ENCODE measurements at places on chromosomes 16 and 17.

DNA sequence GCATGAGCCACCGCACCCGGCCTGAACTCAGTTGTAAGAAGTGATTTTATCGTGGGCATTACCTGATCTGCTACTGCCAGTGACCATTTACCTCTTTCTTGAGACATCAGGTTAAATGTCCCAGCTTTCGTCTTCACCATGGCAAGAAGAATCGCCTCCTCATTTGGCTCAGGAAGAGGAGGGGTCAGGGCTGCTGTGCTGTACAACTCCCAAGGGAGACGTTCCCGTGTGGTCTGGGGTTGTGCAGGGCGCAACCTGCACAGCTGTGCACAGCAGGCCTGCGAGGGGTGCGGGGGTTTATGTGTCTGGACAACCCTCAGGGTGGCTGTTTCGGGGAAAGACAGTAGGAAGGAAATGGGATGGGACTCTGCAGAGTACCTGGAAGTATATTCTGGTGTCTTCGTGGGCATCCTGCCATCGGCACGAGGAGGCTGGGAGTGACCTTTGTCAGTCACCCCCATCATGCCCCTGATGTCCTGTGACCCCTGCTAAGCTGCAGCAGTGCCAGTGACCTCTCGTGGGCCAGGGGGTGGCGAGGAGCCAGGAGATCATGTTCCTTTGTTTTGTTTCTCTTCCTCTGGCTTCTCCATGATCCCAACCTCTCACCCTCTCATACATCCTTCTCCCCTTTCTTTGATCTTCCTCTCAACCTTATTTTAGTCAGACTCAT lies 27.3 kb downstream of the CIBAR2 start:
- DNase-seq, result no peak

DNA sequence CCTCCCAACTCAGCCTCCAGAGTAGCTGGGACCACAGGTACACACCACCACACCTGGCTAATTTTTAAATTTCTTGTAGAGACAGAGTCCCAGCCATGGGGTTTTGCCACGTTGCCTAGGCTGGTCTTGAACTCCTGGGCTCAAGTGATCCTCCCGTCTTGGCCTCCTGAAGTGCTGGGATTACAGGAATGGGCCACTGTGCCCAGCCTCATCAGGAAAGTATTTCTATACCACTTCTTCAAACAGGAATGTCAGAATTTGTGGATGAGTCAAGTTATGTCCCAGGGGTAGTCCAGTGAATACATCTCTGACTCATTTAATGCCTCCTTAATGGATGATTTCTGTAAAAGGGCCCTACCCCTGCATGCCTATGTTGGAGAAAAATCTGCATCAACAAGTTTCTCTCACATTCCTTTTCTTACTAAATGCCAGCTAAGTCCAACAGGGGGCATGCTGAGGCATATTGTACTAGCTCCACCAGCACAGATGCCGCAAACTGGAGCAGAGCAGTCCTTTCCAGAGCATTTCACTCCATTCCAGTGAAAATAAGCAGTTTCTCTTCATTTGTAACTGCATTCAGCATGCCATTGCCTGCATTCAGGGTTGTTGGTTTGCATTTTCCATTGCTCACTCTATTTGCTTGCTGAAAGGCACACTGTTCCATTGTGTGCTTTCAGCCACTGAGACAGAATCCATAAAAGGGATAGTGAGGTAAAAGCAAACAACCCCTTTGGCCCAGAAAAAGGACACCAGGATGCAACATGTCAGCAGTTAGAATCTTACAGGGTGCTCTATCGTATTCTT lies 5.3 kb upstream of the CAVIN1 start:
- DNase-seq, result peak; percentile 83

- no peak for DNase-seq
Measured at GRCh38 chr16:46882940-46883307, 1.2 kb upstream of the GPT2 start.

DNA sequence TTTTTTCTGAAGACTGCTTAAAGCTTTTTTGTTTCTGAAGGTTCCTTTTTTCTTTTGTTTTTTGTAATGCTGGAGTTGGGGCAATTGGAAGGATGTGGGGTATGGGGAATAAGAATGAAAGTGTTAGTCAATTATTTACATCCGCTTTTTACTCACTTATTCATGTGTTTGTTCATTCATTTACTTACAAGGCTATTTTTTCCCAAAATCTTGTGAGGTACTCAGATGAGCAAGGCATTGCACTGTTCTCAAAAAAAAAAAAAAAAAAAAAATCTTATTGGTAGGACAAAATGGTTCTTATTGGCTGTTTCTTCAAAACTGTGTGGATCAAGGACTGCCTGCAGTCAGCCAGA lies 55.7 kb downstream of the PLD6 start:
- DNase-seq, result no peak

GRCh38 chr17:78589885-78590284 lies 12.7 kb upstream of the DNAH17 start:
- DNase-seq, result no peak

- DNase-seq, result peak; percentile 61
Measured at GRCh38 chr17:48127371-48128051, 19.9 kb downstream of the SNX11 start.

- DNase-seq, result no peak
Measured at GRCh38 chr17:45146890-45147580, 1.2 kb upstream of the HEXIM1 start.

- no peak for DNase-seq
Measured at GRCh38 chr16:83732536-83732935, 75.2 kb upstream of the HSBP1 start.

DNA sequence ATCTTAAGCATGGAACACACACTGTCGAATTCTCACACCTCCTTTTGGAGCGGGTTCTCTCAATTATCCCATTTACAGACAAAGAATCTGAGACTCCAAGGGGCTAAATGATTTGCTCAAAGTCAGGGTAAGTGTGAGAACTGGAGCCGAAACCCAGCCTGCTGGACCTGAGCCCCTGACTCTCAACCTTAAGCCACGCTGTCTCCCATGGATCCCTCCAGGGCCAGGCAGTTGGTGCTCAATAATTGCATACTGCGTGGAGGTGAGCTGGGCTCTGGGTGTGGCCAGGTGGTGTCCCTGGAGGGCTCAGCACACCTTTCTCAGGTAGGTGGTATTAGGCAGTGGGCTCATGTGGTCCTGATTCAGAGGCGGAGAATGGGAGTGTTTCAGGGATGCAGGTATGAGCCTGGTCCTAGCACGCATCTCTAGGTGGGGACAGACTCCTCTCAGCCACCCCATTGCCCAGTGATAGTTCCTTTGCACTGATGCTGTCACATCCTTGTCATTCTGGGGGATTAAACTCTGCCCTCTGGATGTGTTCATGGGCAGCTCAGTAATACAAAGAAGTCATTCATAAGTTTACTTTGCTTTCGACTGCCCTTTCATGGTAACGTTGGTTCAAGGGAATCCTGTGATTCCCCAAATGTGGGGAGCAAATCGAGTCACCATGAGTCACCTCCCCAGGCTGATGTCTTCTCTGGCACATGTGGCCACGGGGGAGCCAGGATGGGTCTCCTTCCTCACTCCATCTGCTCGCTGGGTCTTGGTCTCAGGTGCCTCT lies 399.5 kb upstream of the TNRC6C start:
- no peak for DNase-seq

GRCh38 chr17:8124350-8125153 lies 646 bp upstream of the HES7 start:
- no peak for DNase-seq

- no peak for DNase-seq
Measured at GRCh38 chr16:19417640-19418039, at the start of gene TMC5. Gene TMC5 (plus strand): TSS chr16:19417883. CDS start chr16:19440039, 22,156 bp downstream.

DNA sequence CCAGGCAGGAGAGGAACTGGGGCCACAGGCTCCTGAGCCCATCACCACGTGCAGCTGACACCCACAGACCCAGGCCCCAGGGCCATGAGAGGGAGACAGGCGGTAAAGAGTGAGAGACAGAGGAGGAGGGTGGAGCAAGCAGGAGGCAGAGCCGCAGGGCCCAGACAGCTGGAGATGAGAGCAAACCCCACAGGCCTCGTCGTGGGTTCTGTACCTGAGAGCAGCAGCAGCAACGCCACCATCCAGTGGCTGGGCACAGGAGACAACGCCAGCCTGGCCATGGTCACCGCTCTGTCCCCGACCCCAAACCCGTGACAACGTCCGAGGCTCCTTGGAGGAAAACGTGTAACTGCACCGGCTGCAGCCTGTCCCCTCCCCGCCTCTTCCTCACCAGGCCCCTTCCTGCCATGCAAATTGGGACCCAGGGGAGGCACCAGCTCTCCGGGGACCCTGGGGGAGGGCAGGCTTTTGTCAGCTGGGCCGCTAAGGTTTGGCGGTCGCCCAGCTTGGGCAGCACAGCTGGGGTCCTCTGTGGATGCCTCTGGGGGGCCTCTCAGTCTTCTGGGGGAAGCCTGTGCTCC lies at the start of gene CD79B:
Gene CD79B (minus strand): TSS at position 351 of the 581 bp plus-strand sequence. CDS start 70 bp downstream, at position 281.
- no peak for DNase-seq

DNA sequence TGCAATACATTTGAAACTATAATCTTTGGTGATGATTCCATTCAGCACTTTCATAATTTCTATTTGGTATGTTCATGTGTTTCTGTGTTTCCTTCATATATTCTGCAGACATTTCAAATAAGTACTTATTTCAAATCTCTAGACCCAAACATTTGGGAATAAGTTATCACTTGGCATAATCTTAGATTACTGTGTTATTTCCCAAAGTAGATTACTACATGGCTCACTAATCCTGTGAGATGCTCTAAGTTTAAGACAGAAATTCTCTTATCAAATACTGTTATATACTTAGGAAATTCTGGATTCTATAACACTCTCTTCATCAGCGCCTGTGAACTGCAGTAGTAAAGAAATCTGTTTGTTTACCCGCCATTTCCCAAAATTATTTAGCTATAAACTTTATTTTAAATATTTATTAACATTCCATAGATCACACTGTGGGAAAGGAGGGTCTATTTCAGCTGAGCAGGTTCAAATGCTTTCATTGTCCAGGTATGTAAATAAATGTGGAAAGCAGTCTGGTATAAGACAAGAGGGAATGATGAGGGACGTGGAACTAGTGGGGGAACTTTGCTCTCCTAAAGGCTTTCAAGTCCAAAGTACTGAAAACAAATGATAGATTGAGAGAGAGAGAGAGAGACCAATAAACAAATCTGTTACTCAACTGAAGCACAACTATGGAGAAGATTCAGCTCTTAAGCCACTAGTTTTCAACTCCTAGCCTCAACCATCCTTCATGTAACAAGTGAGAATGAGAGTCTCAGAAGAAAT lies 61.8 kb upstream of the TOM1L1 start:
- no peak for DNase-seq

DNA sequence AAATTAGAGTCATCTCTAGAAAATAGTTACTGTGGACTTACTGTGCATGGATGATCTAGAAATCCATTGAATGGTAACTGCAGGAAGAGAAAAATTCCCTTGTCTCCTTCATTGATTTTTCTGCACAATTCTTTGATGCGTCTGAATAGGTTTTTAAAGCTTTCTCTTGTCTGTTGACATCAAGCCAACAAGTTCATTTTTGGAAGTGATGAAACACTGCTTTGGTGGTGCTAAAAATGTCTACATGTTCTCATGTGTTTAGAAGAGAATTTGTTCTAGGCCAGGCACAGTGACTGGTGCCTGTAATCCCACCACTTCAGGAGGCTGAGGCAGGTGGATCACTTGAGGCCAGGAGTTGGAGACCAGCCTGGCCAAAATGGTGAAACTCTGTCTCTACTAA lies 57.1 kb upstream of the AXIN2 start:
- DNase-seq, result no peak

- DNase-seq, result peak; percentile 19
Measured at GRCh38 chr17:73203135-73203787, 10.4 kb downstream of the COG1 start.

- DNase-seq, result no peak
Measured at GRCh38 chr17:71176331-71176730, 944.5 kb upstream of the SOX9 start.

- no peak for DNase-seq
Measured at GRCh38 chr17:37693328-37693727, 50.1 kb upstream of the DDX52 start.

DNA sequence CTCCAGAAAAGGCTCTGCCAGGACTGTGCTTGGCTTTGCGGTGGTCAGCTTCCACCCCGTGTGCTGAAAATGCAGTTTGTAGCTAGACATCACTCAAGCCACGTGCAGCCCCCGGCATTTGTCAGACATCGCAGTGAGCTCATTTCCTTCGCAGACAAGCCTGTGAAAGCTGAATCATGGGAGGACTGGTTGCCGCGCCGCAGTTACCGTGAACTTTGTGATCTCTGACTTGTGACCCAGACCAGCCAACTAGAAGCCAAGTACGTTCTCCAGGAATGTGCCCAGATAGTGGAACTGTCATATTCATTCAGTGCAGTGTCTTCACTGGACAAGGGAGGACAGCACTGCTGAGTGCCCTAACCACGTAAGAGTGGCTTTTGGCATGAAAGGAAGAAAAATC lies 58.1 kb downstream of the NDE1 start:
- no peak for DNase-seq

GRCh38 chr16:68412061-68412460 lies 36.2 kb downstream of the SMPD3 start:
- no peak for DNase-seq

DNA sequence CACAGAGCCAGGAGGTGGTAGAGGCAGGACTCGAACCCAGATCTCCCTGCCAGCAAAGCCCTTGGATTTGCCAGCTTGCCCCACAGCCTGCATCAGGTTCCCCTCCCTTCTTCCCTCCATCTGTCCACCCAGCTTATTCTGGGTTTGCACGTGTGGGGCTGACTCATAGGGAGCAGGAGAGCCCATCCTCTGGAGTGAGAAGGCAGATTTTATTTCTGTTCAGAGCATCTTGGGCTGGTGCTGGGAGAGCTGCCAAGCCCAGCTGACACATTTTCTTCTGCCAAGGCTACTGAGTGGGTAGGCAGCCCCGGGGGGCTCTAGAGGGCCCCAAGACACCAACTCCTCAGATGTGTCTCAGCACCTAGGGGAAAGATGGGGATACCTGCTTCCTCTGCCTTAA lies 106.3 kb upstream of the CRHR1 start:
- DNase-seq, result peak; percentile 13

DNA sequence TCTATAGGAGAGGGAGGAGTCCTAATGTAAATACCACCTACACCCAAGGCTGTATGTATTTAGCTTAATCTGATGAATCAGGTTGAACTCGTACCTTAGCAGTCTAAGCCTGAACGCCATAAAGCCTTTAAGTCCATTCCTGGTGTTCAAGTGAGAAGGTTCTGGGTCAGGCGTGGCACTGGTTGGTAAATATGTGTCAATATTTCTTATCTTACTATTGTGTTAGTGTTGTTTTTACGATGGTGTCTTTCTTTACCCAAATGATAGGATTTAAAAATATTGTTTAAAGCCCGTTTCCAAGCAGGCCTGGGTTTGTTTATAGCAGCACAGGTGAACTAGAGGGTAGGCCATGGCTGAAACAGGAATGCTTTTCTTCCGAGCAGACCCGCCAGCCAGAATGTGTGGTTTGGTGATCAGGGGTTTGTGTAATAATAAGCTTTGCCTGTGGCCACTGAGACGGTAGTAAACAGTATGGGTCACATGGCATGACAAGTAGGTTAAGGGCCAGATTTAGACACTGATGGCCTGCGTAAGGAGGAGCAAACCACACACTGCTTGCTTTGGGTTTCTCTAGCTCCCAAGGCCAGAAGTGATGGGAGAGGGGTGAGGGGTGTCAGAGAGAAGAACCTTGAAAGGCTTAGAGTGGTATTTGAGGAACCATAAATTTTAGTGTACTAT lies 3.3 kb downstream of the TMEM94 start:
- DNase-seq, result no peak

DNA sequence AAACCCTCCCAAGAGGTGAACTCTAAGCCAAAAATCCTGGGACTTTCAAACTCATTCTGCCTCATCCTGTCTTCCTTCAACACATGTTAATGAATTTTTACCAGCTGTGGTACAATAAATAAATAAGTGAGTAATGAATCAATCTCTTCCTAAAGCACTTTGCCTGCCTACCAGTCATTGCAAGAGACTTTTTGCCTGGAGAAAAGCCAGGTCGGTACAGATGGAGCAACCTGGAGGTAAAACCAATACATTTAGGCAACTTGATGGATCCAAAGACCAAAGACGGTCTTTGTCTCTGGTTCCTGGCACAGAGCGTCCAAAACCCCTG lies 324.2 kb downstream of the PMP22 start:
- DNase-seq, result peak; percentile 54
